ENCODE measurements at places on chromosomes 12 and 14.
A peak's percentile ranks its signal among the peaks of the same experiment; 100 is the strongest.

DNA sequence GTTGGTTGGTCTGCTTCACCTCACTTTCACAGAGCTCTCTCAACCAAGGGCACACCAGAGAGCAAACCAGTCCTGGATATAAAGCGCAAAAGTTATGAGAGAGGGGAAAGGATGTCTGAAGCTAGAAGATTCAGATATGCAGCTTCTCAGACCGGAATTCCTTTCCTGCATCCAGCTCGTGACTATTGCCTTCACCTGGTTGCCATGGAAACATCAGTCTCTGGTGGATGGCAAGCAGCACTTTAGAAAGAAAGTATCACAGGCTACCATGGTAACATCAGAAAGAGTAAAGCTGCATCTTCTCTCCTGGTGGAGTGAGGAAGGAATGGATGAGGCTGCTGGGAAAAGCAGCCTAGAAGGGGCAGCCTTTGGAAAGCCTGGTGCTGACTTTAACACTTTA is 13.7 kb downstream of the REM2 start:
- DNase-seq = no peak

GRCh38 chr14:71688576-71688975 is 243.7 kb upstream of the RGS6 start:
- DNase-seq = no peak

DNA sequence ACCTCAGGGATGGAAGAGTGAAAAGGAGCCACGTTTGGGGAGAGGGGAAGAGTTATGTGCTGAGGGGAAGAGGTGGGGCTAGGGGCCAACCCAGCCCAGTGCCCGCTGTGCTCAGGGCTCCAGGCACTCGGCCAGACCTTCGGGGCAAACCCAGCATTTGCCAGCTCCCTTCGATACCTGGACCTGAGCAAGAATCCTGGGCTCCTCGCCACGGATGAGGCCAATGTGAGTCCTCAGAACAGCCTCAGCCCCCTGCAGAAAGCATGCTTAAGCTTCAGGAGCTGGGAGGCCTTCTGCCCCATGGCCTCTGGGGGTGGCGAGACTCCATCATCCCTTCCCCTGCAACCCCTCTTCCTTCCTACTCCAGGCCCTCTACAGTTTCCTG is 5.0 kb downstream of the CARMIL3 start:
- no peak for DNase-seq

- DNase-seq = no peak
Observed at GRCh38 chr14:90678846-90679362, 137.3 kb downstream of the TTC7B start.

- DNase-seq = peak; percentile 89
Observed at GRCh38 chr12:54413284-54414190, 5.5 kb downstream of the ITGA5 start.

- DNase-seq = peak; percentile 11
Observed at GRCh38 chr12:84911271-84912197, 1.1 kb downstream of the SLC6A15 start.

- peak; percentile 35 for DNase-seq
Observed at GRCh38 chr12:5083955-5084849, 40.5 kb downstream of the KCNA5 start.

DNA sequence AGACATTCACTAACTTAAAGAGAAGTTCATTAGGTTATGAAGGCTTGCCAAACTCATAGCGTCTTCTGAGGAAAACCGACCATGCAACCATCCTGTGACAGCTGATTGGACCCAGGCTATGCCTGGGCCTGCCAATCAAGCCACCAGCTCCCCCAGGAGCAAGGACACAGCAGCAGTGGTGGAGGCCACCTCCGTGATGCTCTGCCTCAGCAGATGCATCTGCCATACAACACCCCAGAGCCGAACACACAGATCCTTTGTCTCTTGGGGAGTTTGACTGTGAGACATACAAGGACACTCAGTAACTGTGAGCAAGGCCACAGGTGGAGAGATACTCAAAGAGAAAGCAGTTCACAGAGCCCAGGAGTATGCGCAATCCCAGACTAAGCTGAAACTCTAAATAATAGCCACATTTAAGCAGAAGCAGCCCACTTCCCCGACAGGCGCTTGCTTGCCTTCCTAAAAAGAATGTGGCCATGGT is 10.0 kb upstream of the CNIH1 start:
- DNase-seq = no peak

GRCh38 chr12:15732341-15733061 is 56.7 kb downstream of the EPS8 start:
- DNase-seq = no peak

- DNase-seq = no peak
Observed at GRCh38 chr14:104588066-104588857, 8.7 kb downstream of the C14orf180 start.

- no peak for DNase-seq
Observed at GRCh38 chr12:109100741-109101140, 3.3 kb downstream of the UNG start.

GRCh38 chr12:10719482-10719881 is 3.6 kb downstream of the YBX3 start:
- no peak for DNase-seq

GRCh38 chr12:46774322-46774633 is 51.5 kb downstream of the SLC38A4 start:
- no peak for DNase-seq

- DNase-seq = no peak
Observed at GRCh38 chr12:27624586-27624985, 71.7 kb upstream of the REP15 start.

- DNase-seq = no peak
Observed at GRCh38 chr12:51898506-51898905, 8.8 kb upstream of the ACVRL1 start.

- DNase-seq = no peak
Observed at GRCh38 chr12:53118751-53119300, 15.5 kb downstream of the SOAT2 start.

- no peak for DNase-seq
Observed at GRCh38 chr14:81594012-81594411, 60.4 kb upstream of the SEL1L start.

DNA sequence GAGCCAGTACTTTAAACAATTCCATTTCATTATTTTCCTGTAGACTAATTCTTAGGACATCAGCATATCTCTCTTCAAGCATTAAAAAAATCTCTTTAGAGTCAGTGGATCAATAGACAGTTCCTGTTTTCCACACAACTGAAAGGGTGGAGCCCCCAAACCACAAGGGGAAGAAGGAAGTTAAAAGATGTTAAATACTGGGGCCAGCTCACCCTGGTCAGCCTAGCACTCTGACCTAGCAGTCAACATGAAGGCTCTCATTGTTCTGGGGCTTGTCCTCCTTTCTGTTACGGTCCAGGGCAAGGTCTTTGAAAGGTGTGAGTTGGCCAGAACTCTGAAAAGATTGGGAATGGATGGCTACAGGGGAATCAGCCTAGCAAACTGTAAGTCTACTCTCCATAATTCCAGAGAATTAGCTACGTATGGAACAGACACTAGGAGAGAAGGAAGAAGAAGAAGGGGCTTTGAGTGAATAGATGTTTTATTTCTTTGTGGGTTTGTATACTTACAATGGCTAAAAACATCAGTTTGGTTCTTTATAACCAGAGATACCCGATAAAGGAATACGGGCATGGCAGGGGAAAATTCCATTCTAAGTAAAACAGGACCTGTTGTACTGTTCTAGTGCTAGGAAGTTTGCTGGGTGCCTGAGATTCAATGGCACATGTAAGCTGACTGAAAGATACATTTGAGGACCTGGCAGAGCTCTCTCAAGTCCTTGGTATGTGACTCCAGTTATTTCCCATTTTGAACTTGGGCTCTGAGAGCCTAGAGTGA is at the start of gene LYZ:
Gene LYZ, plus strand, starts transcription at position 220 of the 777 bp plus-strand sequence. Its CDS starts 28 bp downstream, at position 248.
- no peak for DNase-seq

GRCh38 chr14:21264025-21264801 is 5.0 kb downstream of the HNRNPC start:
- no peak for DNase-seq

DNA sequence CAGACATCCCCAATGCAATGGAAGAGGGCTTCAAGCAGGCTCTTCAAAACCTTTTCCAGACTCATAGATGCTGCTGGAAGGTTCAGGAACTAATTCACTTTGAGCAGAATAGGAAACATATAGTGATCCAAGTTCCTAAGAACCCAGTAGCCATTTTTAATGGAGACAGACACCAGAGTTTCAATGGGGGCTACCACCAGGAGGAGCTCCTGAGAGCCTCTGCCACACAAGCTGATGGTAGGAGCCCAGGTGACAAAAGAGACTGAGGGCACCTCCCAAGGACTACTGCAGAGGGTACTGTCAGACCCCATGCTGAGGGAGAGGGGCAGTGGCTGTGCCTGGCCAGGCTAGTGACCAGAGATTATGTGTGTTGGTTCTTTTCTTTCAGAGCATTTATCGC is 45.9 kb downstream of the IFNG start:
- DNase-seq = peak; percentile 38

GRCh38 chr14:101442451-101442850 is 118.8 kb upstream of the DIO3 start:
- DNase-seq = peak; percentile 79

- DNase-seq = no peak
Observed at GRCh38 chr12:67410667-67411067, 141.5 kb downstream of the CAND1 start.

- no peak for DNase-seq
Observed at GRCh38 chr12:11929714-11930113, 141.0 kb upstream of the BCL2L14 start.

DNA sequence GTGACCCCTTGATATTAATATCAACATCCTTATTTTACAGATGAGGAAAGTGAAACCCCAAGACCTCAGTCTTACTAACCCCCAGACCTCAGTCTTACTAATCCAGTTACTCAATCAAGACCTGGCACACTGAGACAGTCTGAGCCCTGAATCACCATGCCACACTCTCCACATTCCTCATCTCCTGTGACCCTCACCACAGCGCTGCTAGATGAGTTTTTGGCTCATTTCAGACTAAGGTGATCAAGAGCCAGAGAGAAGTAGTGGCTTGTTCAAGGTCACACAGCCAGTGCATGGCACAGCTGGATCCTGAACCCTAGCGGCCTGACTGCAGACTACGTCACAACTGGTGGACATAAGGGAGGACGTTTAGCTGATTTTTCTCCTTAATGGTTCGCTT is 579.2 kb downstream of the BCL11B start:
- no peak for DNase-seq

All from activated CD4-positive, alpha-beta T cell treated with anti-CD3 and anti-CD28 coated beads, Interleukin-2, amount 10 ng/mL, durations not matched to agents 7 days and 5 days (primary cell).